M059J (cell line): ENCODE measurements at places on chromosomes 5 and 9.
A peak's percentile ranks its signal among the peaks of the same experiment; 100 is the strongest.

GRCh38 chr5:175354964-175355363, 89.0 kb downstream of the DRD1 start:
- no peak for DNase-seq

DNA sequence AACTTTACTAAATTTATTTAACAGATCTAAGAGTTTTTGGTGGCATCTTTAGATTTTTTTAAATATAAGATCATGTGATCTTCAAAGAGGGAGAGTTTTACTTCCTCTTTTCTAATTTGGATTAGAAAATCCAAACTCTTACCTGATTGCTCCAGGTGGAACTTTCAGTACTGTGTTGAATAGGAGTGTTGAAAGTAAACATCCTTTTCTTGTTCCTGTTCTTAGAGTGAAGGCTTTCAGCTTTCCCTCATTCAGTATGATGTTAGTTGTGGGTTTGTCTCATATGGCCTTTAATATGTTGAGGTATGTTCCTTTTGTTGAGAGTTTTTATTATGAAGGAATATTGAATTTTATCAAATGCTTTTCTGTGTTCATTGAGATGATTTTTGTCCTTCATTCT, 650.0 kb upstream of the SGCD start:
- DNase-seq = no peak

GRCh38 chr9:4962085-4962484, 23.0 kb upstream of the JAK2 start:
- DNase-seq = no peak

- no peak for DNase-seq
These were observed 107.3 kb upstream of the PTGER4 start for GRCh38 chr5:40572391-40572790.

- DNase-seq = peak; percentile 46
These were observed 20.5 kb downstream of the SELENOP start for GRCh38 chr5:42791151-42791550.

- no peak for DNase-seq
These were observed 3.3 kb downstream of the ADRB2 start for GRCh38 chr5:148829734-148830133.

- DNase-seq = no peak
These were observed 15.0 kb downstream of the TENT4A start for GRCh38 chr5:6728011-6728794.

- no peak for DNase-seq
These were observed 65.4 kb upstream of the ANKRD55 start for GRCh38 chr5:56298336-56299090.

GRCh38 chr5:107817951-107818350, 147.2 kb upstream of the EFNA5 start:
- no peak for DNase-seq

- no peak for DNase-seq
These were observed 1.3 kb downstream of the NOTCH1 start for GRCh38 chr9:136544548-136544963.
